ENCODE measurements at places on chromosomes 4 and X. TPM values are rescaled to one million over a fixed set of nuclear protein-coding genes. Genes with fewer than 3 reads are reported as not detected.
A peak's percentile ranks its signal among the peaks of the same experiment; 100 is the strongest.

GRCh38 chr4:113701169-113701568 is 60.4 kb downstream of the CAMK2D start:
- peaks cover 15% of the 10 kb centered on the region for H3K36me3 ChIP-seq
- peaks cover 38% of the 10 kb centered on the region for H3K4me1 ChIP-seq
- no peak for DNase-seq
- H3K27me3 ChIP-seq = no peaks in the 10 kb centered on the region
- H3K27ac ChIP-seq = no peak overlapping the region

The TAF7L gene
- total RNA-seq = not detected

- H3K27me3 ChIP-seq = no peaks in the 10 kb centered on the region
- no peak overlapping the region for H3K4me3 ChIP-seq
- H3K36me3 ChIP-seq = no peaks in the 10 kb centered on the region
- no peak overlapping the region for H3K27ac ChIP-seq
- peaks cover 33% of the 10 kb centered on the region for H3K4me1 ChIP-seq
Measured at GRCh38 chrX:150544835-150545770, 23.3 kb upstream of the MTM1 start.

DNA sequence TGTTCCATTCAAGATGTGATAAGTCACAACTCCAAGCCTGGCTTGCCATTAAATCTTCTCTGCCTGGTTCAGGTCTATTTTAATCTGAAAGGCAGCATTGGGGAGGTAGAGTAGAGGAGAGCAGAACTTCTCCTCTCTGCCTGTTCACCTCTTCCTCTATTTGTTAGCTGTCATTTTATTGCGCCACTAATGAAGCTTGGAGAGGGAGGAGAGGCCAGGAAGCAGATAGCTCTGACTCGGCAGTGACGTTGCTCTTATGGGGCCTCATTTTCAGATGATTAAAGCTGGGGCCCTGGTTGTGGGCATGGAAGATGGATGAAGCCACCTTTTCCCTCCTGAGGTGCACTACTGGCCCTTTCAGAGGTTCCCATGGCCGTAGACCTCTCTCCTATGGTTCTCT is 207.3 kb downstream of the MID1IP1 start:
- no peaks in the 10 kb centered on the region for H3K4me1 ChIP-seq
- H3K36me3 ChIP-seq = no peaks in the 10 kb centered on the region
- no peaks in the 10 kb centered on the region for H3K27me3 ChIP-seq
- H3K27ac ChIP-seq = no peak overlapping the region
- DNase-seq = no peak
- H3K4me3 ChIP-seq = no peak overlapping the region

DNA sequence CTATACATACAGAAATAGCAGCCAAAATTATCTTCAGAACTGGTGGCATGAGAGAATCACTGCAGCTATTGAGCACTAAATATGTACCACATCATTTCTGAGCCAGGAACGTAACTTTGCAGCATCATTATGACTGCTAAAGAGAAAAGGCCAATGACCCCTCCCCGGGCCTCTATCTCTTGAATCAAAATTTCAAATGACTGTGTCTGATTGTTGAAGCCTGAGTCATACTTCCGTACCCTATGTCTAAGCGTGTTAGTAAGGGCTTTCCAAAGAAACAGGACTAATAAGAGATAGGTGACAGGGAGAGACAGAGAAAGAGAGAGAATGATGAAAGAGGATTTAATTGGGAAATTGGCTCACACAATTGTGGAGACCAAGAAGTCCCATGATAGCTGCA is 445.5 kb upstream of the SPANXN1 start:
- H3K27ac ChIP-seq = no peak overlapping the region
- no peak for DNase-seq
- H3K4me1 ChIP-seq = peaks cover 11% of the 10 kb centered on the region
- no peaks in the 10 kb centered on the region for H3K36me3 ChIP-seq

The ETNPPL gene
- total RNA-seq = not detected

GRCh38 chr4:88606832-88607231 is 14.6 kb downstream of the HERC3 start:
- H3K4me1 ChIP-seq = no peaks in the 10 kb centered on the region
- no peak overlapping the region for H3K27ac ChIP-seq
- no peak overlapping the region for H3K4me3 ChIP-seq
- no peak for DNase-seq
- no peaks in the 10 kb centered on the region for H3K27me3 ChIP-seq

DNA sequence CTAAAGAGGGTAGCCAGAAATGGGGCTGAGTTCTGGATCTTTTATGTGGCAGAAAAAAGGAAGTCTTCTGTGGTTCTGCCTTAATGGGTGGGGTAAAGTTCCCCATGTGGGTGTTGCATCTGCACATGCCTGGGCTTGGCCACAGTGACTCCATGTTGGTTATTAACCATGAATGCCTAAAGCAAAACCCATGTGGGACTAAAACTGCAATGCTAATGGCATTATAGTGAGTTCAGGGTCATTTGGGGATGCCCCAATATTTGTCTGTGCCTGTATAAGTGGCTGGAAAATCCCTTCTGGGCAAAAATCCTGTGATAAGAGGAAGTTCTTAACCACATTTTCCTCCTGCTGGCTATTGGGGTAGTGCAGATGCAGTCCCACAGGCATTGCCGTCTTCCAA is 857.4 kb downstream of the FAT4 start:
- no peak overlapping the region for H3K4me3 ChIP-seq
- no peak for DNase-seq
- no peaks in the 10 kb centered on the region for H3K36me3 ChIP-seq
- H3K4me1 ChIP-seq = no peaks in the 10 kb centered on the region
- H3K27me3 ChIP-seq = no peaks in the 10 kb centered on the region

GRCh38 chrX:150902434-150903109 is 4.1 kb upstream of the CD99L2 start:
- peaks cover 18% of the 10 kb centered on the region for H3K4me1 ChIP-seq
- H3K27me3 ChIP-seq = no peaks in the 10 kb centered on the region
- no peak for DNase-seq
- no peak overlapping the region for H3K27ac ChIP-seq

DNA sequence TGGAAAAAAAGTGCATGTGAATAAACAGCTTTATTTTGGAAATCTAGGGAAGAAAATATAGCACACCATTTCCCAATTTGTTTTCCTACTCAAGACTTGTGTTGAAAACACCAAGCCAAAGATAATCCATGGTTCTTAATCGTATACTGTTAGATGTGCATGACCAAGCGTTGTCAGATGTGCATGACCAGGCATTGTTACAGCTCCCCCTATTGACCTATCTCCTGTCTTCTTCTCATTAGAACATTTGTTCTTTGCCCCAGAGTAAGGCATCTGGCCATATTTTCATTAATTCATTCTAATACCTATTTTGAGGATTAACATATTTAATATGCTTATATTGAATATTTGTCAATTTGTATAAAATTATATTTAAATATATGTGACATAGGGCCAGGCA is 14.4 kb upstream of the VCX start:
- H3K27me3 ChIP-seq = no peaks in the 10 kb centered on the region
- no peak overlapping the region for H3K4me3 ChIP-seq
- peak; percentile 74 for DNase-seq
- H3K4me1 ChIP-seq = no peaks in the 10 kb centered on the region

GRCh38 chrX:119654112-119654531 is 38.8 kb downstream of the SEPTIN6 start:
- no peak for DNase-seq
- no peak overlapping the region for H3K27ac ChIP-seq
- H3K36me3 ChIP-seq = no peaks in the 10 kb centered on the region
- H3K27me3 ChIP-seq = no peaks in the 10 kb centered on the region
- no peaks in the 10 kb centered on the region for H3K4me1 ChIP-seq

DNA sequence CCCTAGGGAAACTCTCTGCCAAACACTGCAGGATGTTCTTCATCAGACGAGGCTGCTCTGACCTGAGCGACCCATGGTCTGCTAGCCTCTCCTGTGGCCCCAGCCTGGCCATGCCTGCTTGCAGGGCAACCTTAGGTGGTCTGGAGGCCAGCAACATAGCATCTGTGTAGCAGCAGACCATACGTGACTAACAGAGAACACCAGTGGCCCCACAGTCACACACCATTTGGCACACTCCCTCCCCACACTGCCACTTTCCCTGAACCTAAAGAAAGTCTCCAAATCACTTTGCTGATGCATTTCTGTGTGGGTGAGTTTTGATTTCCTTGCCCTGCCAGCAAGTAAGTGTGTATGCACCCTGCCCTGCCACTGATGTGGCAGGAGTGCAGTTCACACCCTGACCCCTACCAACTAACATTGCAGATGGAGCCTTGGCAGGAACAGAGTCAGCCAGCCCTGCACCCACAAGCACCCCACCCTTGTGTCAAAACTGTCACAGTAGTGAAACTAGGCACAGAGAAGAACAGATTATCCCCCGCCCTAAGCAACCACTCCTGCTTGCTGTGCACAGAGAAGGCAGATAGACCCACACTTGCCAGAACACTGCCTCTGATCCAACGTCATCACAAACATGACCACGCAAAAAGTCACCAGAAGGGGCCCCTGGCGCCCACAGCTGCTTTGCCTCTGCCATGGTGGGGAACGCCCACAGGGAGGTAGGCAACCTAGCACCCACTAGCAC is 249.1 kb downstream of the SPIN4 start:
- no peak overlapping the region for H3K27ac ChIP-seq
- DNase-seq = no peak
- no peak overlapping the region for H3K4me3 ChIP-seq
- no peaks in the 10 kb centered on the region for H3K4me1 ChIP-seq

The TREX2 gene
- total RNA-seq = 1.2 TPM

The PHKA1 gene
- not detected for total RNA-seq

DNA sequence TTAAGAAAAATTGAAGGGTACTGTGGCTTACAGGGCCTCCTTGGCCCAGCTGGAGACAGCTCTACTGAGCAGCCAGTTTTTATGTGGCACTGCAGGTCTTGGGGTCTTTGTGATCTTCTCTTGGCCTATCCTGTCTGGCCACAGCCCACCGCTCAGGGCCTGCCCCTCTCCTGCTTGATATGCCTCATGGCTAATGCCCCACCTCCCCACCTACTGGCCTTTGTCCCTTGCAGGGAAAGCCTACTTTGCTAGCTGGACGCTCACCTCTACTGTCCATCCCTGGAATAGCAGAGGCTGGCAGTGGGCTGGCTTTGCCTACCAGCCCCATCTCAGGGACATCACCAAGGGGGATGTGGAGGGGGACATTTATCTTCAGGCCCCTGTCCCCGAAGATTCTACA is 134.1 kb downstream of the PJA1 start:
- H3K36me3 ChIP-seq = no peaks in the 10 kb centered on the region
- no peaks in the 10 kb centered on the region for H3K4me1 ChIP-seq
- no peak overlapping the region for H3K4me3 ChIP-seq
- DNase-seq = no peak
- H3K27me3 ChIP-seq = no peaks in the 10 kb centered on the region

The CPEB2 gene
- 5.0 TPM for total RNA-seq

The BRS3 gene
- not detected for total RNA-seq

The BEX1 gene
- total RNA-seq = not detected

Data from Karpas-422 (cell line).